NCI-H345 (cell line): ENCODE measurements at places on chromosomes 7 and 10.
A peak's percentile ranks its signal among the peaks of the same experiment; 100 is the strongest.

DNA sequence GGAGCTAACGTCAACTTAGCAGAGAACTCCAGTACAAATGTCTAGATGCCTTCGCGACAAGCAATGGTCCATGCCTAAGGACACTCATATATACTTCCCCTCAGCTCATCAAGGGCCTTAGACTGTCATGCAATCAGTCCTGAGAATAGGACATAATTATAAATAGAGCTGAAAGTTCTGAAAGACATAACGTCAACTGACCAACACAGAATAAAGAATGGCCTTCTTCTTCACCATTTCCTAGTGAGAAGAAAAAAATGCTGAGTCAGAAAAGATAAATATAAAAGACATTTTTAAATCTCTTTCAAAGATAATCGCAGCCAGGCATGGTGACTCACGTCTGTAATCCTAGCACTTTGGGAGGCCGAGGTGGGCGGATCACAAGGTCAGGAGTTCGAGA is 83.2 kb downstream of the ARMH3 start:
- DNase-seq: no peak

- no peak for DNase-seq
Observed at GRCh38 chr10:100745882-100746783, 751 bp downstream of the PAX2 start.

DNA sequence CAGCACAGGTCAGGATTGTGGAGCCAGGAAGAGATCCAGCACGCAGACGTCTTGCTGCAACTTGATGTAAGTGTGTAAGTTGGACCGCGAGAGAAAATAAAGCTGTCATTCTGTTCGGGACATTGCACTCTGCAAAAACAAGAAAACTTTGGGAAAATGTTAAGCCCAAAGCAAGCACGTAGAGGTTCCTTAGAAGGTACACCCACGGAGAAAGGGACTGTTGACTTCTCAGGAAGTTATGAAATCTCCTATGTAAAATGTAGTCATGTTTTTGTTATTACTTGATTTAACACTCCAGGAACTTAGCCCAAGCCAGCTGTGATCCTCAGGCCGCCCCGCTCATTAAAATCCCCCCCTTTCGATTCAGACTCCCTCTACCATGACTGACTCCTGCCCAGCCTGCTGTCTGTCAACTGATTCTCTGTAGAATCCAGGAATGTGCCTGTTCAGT is 196.1 kb upstream of the TCF7L2 start:
- no peak for DNase-seq

DNA sequence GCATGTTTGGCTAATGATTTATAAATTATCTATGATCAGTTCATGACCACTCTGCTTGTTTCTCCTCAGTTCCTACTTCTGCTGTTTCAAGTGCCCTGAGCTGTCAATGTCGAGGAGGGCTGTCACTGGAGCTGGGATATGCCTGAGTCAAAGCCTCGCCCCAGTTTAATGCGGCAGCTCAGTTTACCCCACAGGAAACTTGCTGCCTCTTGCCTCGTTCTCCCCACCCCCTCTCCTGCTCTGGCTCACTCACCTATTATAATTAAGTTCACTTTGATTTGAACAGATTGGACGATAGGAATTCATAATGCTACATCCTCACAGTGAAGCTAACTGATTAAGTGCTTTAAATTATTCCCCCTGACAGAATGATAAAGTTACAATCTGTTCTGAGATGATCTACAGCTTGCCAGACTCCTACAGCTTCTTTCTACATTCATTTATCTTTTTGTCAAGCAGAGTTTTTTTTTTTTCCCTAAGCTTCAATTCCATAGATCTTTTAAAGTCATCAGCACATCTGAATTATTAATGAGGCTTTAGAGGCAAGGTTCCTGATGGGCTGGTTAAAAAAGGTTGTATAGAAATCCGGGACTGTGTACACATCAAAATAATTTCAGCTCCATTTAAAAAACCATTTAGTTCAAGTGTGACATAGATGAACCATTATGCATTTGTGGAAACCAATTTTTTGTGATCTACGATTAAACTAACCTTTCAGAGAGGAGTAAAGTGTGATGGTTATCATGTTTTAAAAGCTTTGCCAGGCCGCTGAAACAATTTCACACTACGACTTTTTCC is 758.3 kb downstream of the KCNMA1 start:
- DNase-seq: no peak

DNA sequence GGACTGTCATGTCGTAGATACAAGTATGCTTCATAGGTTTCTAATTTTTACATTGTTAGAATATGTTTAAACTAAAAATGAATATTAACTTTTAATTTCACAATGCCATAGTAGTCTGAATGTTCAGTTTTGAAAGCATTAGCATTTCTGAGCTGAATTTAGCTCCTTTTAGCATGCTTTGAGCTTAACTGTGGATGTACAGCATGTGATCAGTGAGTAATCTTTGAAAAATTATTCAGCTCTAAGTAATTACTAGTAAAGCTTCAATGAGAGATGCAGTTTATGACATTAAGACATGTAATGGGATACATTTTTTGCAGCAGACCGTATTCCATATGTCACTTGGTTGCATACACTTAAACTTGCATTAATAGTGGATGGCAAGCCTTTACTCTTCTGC is 114.1 kb upstream of the WNT16 start:
- DNase-seq: no peak

GRCh38 chr10:121516093-121516865 is 82.0 kb downstream of the FGFR2 start:
- DNase-seq: no peak

GRCh38 chr7:47884675-47885074 is 63.6 kb downstream of the PKD1L1 start:
- DNase-seq: no peak

GRCh38 chr7:44534087-44534486 is 7.0 kb downstream of the NPC1L1 start:
- DNase-seq: peak; percentile 13

- DNase-seq: no peak
Observed at GRCh38 chr10:84344526-84344925, 16.1 kb downstream of the CCSER2 start.

DNA sequence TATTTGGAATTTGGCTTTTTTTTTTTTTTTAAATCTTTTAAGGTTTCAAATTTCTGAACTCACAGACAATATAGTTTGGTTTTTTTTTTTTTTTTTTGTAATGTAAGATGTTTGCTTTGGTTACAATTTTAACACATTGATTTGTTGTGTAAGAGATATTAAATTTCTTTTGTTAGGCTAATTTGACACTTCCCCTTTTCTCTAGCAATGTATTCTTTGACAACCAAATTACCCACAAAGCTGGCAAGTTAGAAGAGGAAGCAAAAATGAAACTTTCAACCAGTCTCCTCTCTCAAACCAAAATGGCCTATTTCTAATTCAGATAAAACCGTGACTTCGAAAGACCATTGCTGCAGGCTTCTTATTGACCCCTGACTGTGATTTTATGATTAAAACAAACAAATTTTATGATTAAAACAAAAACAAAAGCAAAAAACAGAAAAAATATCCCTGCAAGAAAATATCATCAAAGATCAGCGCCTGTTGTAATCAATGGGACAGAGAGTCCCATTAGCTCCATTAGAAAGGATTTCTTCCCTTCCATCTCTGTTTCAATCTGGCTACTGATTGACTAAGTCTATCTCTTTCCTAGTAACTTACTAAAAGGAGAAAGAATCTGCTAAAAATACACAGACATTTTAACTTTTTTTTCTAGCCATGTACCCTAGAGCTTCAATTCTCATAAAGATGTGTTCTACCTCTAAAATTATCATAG is 489.2 kb downstream of the MDFIC start:
- DNase-seq: no peak

GRCh38 chr10:95792874-95793285 is 36.9 kb downstream of the ENTPD1 start:
- no peak for DNase-seq

DNA sequence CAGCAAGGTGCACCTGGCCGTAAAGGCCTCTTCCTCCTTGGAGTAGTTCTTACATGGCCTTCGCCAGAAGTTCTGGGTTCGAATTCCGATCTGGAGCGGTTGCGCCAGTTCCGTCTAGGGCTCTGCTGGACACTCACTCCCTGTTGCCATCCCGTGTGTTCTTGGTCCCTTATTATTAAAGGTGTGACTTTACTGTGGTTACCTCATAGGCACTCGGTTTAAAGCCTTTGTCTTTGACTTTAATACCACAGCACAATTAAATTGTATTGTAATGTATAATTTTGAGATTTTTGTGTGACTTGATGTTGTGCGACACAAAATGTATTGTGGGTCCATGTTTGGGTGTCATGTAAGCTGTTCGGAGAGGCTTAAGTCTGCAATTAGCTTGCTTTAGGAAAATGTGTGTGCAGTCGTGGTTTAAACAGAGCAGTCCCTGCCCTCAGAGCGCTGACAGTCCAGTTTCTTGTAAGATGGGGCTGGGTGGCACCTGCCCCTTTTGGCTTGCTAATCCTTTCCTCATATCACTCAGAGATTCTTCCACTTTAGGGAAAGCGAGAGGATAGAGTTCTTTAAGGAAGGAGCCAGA is 919 bp downstream of the INPP5F start:
- no peak for DNase-seq

GRCh38 chr10:21076381-21076780 is 179.3 kb upstream of the NEBL start:
- no peak for DNase-seq

DNA sequence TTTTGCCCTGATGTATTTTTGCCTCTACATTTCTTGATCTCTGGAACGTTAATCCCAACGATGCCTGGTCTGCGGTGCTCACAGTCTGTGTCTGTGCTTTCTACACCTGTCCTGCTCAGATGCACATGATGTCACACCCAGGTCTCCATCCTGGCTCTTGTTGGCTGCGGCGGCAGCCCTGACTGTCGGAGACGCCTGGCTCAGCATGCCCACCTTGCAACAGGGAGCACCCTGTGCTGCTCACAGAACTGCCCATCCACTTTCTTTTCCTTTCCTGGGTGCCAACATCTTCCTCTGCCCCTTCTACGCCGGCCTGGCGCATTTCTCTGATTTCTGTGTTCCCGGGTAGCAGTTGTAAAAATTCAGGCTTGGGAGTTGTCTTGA is 106.2 kb downstream of the CUX1 start:
- DNase-seq: no peak

DNA sequence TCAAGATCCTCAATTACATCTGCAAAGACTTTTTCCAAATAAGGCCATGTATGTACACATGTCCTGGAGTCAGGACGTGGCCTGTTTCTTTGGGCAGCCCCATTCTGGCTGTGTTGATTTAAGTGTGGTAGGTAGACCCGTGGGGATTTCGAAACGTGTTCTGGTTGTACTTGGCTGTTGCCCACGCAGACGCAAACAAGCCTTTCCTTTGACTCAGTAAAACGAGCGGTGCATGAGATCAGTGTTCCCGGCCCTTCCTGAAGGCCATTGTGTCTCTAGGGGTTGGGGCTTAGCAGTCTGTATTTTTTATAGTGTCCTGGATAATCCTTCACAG is 64.8 kb upstream of the DNAJB6 start:
- DNase-seq: no peak

- DNase-seq: no peak
Observed at GRCh38 chr7:24328050-24328449, 44.1 kb downstream of the NPY start.

- no peak for DNase-seq
Observed at GRCh38 chr7:152341039-152341913, 94.5 kb downstream of the KMT2C start.

DNA sequence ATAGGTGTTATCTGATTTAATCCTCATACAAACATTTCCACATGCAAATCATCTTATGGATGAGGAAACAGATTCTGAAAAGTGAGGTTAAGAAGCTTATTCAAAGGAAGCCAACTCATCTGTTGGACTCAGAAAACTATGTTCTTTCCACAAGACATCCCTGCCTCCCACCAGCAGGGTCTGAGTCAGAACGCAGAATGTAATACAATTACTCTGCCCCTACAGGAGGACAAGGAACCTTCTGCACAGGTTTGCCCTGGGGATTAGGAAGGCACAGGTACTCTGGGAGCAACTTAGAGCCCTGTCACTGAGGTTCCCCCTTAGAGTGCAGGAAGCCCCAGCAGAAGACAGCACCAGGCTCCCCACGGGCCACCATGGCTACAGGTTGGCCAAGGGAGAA is 255.7 kb downstream of the TNS3 start:
- DNase-seq: no peak

DNA sequence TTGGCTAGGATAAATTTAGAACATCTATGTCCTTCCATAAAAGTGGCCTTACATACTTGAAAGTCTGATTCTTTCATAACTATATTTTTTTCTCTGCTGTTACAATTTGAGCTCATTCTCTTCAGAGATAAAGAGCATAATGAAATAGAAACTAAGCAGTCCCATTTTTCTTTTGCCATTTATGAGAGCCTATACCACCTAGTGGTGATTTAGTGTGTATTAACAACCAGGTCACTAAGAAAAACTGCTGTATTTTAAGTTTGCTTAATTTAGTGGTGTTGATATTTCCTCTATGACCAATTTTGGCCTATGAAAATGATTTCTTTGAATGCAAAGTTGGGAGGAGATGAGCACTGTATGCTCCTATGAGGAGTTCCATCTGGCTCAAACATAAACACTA is 88.7 kb upstream of the ZWINT start:
- no peak for DNase-seq

GRCh38 chr7:85226361-85227085 is 39.7 kb upstream of the SEMA3D start:
- DNase-seq: no peak

DNA sequence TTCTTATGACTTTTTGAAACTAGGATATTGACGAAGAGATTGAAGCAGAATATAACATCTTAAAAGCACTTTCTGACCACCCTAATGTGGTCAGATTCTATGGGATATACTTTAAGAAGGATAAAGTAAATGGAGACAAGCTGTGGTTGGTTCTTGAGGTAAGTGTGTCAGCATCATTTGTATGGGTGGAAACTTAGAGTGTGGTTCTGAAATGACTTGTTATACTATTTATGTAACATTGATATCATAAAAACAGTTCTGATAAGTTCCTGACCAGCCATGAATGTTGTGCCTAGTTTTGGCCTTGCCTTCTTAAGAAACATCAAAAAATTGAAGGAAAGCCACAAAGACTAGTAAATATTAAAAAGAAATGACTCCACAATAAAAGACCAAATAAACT is 20.8 kb downstream of the MYO3A start:
- DNase-seq: no peak

DNA sequence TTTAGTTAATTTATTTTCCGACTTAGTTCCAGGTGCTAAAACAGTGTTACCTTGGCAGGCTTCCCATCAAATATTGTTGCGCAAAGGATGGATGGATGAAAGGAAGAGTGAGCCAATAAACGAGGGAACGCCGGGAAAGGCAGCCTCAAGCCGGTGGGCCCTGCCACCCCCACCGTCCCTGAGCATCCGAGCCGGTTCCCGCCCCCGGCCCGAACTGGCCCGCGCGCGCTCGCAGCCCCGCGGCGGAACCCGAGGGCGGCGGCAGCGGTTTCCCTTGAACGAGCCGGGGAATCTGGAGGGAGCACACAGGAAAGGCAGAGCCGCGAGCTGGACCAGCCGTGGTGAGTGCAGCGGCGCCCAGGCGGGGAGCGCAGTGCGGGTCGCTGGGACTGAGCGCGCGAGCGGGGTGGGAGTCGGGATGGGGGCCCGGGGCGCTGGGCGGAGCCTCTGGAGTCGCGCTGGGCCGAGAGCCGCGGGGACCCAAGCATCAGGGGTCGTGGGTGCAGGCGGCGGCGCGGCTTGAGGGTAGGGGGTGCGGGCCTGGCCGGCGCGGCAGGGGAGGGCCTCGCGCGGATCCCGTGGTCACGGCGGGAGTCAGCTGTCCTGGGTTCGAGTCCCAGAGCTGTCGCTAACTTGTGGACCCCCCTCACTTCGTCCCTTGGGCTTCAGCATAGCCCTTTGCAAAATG is at the start of gene AGK:
AGK (plus strand) TSS at position 317 of the 688 bp plus-strand sequence. CDS start 4,057 bp downstream, outside the sequence.
- DNase-seq: peak; percentile 86

GRCh38 chr10:43785252-43785651 is 136.6 kb upstream of the ZNF32 start:
- DNase-seq: no peak

GRCh38 chr7:132392713-132393112 is 183.6 kb downstream of the PLXNA4 start:
- DNase-seq: no peak
